ENCODE measurements at places on chromosomes 7 and 10. TPM values are rescaled to one million over a fixed set of nuclear protein-coding genes. Genes with fewer than 3 reads are reported as not detected.

Gene POMZP3
- total RNA-seq = 9.9 TPM

Gene PITX3
- not detected for total RNA-seq

Gene DRGX
- total RNA-seq = not detected

Gene NRCAM
- 25.5 TPM for total RNA-seq

Gene LRRC4
- total RNA-seq = 2.2 TPM

Gene GPR85
- total RNA-seq = not detected

Gene ITGA8
- total RNA-seq = 3.1 TPM

Gene ADAMTS14
- 6.5 TPM for total RNA-seq

Gene C10orf53
- total RNA-seq = not detected

Gene MEST
- 49.4 TPM for total RNA-seq

Gene TSPAN15
- 46.9 TPM for total RNA-seq

DNA sequence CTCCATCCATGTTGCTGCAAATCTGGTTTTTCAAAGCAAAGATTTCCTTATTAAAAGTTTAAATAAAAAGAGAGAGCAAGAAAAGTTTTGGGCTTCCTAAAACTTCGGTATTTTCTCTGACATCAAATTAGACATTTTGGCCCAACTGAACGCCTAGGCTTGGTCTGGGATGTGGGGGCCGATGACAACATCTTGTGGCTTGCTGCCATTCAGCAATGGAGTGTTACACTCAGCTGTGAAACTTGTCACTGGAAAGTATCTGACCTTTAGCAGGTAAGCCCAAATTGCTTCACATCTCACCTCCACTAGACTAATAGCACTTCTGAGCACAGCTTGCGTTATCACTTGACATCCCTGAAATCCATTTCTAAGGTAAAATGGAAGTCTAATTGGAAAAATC is 320.6 kb downstream of the GATA3 start:
- DNase-seq = no peak

GRCh38 chr10:36021096-36021495 is 379.0 kb upstream of the FZD8 start:
- no peak for DNase-seq

GRCh38 chr7:36653663-36654355 is 70.5 kb downstream of the AOAH start:
- no peak for DNase-seq

- DNase-seq = no peak
These were observed 62.7 kb downstream of the MAD1L1 start for GRCh38 chr7:2169923-2170575.

DNA sequence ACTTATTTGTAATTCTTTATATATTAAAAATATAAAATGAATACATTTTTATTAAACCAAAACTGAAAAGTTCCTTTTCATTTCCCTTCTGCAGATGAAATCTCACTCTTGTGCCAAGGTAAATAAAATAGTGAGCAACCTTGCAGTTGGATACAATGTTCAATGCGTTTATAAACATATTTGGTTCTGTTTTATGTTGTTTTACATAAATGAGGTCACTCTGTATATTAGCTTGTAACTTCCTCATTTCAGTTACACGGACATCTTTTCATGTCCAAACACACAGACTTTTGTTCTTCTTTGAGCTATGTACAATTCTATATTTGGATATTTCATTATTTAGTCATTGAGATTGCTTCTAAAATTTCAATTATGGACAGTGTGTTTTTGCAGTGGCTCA is 107.7 kb downstream of the BBS9 start:
- DNase-seq = no peak

DNA sequence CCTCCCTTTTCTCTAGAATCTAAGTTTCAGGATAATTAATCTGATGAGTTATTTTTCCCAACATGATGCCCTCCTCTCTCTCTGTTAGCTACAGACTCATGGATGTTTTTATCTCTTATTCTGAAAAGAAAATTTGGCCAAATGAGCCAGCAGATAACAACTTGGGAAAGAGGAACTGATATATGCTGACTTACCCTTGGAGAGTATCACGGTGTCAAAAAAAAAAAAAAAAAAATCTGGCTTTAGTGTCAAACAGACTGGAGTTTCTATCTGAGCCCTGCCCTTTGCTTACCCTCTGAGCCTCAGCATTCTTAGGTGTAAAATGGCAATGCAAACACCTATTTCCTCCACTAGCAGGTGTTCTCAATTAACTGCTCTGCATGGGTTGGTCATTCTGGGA is 190.4 kb downstream of the AHR start:
- DNase-seq = no peak

DNA sequence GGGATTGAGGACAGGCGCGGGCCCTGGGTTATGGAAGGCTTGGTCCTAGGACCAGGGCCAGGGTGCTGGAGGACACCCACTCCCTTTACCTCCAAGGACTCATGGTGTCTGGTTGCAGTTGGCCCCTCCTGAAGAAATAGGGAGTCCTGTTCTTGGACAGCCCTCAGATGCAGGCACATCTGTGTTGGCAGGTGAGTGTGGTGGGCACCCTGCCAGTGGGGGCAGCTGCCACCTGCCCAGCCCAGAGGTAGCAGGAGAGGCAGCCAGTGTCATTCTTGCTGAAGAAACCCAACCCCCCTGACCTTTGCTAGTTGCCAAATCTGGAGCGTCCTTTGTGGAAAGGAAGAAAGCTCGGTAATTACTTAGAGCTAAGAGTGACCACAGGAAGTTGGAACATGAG is 8.3 kb downstream of the GALNT17 start:
- no peak for DNase-seq

DNA sequence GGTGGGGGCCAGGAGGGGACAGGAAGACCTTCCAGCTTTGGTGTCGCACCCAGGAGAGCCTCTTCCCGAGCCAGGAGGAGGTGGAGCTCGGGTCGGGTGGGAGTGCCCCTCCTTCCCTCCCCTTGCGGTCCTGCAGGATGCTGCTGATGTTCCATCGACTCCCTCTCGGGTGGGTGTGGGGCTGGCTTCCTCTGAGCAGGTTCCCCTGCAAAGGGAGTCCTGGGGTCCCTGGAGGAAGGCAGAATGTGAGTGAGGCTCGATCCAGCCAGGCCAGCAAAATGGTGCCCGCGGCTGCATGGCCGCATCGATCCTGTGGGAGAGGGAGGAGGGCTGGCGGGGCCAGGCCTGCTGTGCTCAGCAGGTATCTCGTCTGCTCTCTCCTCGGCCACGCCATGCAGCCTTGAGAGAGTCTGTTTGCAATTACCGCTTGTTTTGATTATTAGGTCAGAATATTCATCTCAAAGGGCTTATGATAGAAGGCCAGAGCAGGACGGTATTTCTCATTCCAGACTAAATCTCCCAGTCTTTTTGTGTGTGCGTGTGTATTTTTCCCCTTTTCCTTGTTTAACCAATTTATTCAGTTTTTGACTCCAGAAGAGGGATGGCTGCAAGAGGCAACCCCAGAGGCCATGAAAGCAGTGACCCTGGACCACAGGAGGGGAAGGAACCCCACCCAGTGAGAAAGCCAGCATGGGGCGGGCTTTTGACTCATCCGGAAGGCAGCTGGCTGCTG is 137.3 kb upstream of the ZMIZ1 start:
- peak; percentile 75 for DNase-seq

DNA sequence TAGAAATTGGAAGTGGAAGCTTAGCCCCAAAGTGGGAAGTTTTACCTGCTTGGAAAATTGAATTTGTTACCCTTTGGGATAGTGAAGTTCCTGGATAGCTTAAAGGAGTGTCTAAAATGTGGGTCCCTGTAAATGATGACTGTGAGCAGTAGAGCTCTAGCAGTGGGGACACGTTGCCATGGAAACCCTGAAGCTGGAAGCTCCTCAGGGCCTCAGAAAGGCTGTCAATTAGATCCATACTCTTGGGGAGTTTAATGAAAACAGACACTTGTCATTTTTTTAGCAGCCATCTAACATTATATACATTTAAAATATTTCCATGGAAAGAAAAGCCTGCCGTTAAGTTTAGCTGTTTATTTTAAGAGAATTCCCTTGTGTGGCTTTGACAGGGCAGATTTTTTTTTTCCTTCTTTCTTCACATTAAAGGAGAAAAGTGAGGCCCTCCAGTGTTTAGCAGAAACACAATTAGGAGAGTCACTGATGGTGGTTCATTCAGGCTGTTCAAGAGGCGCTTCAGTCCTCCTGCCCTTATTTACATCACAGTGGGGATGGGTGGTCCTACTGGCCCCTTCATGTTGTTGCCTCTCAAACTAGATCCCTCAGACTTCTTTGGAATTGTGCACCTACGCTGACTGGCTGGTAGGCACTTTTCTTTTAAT is 518.4 kb downstream of the CCSER2 start:
- DNase-seq = no peak

DNA sequence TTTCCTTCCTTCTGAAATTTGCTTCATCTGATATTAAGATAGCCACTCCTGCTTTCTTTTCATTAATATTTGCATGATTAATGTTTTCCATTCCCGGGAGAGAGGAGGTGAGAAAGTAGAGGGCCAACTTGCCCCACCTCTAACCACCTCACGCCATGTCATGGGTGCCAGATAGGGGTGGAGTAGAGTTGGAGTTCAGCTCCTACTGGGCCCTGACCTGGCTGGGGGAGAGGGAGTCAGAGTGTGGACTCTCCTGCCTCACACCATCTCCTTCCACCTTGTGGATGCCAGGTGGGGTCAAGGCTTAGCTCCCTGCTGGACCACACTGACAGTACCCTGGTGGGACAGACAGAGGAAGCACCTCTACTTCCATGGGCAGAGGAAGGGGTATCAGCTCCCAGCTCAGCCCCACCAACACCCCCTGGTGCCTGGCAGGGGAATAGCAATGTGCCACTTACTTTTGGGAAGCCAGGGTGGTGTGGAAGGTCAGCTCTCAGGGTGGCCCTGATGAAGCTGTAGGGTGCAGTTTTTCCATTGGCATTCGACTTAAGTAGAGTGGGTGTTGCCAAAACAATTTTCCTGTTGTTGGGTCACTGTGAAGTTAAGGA is 28.0 kb downstream of the CHST12 start:
- no peak for DNase-seq

- no peak for DNase-seq
These were observed 959 bp downstream of the DCLRE1C start for GRCh38 chr10:14952851-14953423.

GRCh38 chr10:92239600-92240288 is 51.1 kb downstream of the CPEB3 start:
- peak; percentile 20 for DNase-seq

DNA sequence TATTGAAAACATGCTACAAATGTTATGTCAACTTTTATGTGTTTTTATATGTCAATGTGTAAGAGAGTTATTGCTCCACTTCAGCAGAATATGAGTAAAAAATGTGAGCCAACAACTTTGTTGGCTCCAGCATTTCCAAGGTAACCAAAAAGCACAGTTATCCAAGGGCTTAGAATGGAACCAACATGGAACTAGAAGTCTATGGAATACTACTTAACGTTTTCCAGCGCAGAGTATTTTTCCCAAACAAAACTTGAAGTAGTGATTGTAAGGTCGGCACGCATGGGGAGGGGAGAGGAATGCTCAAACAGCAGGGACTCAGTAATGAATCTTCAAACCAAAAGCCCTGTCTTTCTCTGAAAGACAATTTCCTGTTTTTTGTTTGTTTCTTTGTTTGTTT is 45.0 kb upstream of the TSPAN13 start:
- no peak for DNase-seq

DNA sequence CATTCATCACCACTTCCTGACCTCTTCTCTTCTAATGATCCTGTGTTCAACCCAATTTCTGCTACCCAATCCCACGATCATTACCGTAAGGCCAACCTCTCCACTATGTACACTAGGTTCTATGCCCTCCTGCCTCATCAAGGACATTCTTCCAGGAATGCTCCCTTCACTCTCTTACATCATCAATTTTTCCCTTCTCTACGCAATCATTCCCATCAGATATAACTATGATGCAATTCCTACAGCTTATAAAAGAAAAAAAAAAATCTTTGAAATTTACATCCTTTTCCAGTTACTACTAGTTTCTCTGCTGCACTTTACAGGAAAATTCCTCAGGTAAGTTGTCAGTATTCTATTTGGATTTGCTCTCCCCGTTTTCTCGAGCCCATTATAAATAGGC is 30.8 kb upstream of the GPR22 start:
- no peak for DNase-seq

DNA sequence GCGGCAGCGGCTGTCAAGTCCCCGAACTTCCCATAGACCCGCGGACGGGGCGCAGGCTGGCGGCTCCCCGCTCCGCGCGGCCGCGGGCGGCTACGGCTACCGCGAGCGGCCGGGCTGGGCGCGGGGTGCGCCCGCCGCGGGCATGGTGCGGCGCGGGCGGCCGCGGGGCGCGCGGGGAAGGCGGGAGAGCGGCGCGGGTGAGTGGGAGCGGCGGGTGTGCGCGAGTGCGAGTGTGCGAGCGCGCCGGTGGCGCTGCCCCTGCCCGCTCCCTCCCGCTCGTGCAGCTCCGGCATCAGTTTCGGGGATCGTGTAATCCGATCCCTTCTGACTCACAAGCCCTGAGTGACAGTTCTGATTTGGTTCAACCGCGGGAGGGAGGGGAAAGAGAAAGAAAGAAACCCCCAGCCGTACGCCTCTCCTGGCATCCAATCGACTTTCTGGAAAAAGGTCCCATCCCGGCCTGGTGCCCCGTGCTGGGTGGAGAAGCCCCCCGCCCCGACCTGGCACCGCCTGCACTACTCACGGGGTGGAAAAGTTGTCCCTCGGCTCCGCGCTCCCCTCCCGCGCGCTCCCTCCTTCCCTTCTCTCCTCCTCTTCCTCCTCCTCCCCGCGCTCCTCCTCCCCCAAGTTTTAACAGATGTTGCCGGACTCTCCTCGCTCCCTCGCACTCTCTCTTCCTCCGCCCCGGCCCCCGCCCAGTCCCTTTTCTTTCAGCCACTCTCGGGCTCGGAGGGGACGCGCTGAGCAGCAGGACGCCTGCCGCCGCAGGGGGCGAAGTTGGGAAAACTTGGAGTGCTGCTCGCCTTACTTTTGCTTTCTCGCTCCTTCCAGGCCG is at the start of gene GLI3:
TSS of gene GLI3 (minus strand) at position 234 of the 835 bp plus-strand sequence. CDS start 13,956 bp downstream, outside the sequence.
- DNase-seq = peak; percentile 85

- DNase-seq = no peak
These were observed 184.5 kb upstream of the SHH start for GRCh38 chr7:155996718-155997280.

DNA sequence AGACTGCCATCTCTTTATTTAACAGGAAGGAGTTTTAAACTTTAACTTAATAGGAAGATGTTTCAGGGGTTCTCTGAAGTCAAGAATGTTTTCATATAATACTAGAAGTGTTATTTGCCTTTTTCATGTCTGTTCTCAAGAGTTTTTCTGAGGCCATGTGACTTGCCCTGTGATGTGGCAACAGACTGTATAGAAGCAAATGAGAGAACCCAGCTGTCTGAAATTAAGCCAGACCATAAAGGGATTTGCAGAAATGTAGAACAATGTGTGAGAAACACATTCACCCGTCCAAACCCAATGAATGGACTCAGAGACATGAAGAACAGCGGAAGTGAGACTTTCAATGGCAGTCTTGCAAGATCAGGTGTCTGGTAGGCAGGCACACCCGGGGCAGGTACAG is 23.8 kb downstream of the MAPK8 start:
- DNase-seq = no peak

DNA sequence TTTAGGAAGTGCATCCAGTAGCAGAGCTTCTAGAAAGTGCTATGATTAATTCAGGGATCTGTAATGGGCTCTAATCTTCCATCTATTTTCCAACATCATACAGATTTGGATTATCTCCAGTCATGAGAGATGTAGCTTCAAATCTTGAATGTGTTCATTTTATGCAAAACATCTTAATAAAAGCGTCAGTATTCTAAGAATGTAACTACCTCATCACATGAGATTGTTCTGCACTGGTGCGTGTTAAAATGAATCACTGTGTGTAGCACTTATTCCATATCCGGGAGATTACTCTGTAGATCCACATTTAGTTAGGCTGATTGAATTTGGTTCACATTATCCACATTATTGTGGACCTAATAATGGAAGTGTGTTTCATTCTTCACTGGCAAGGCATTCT is 344.9 kb upstream of the CHRM2 start:
- DNase-seq = no peak

- no peak for DNase-seq
These were observed 505.6 kb upstream of the MKI67 start for GRCh38 chr10:128631801-128632241.
